ENCODE measurements at places on chromosomes 1 and 21.

DNA sequence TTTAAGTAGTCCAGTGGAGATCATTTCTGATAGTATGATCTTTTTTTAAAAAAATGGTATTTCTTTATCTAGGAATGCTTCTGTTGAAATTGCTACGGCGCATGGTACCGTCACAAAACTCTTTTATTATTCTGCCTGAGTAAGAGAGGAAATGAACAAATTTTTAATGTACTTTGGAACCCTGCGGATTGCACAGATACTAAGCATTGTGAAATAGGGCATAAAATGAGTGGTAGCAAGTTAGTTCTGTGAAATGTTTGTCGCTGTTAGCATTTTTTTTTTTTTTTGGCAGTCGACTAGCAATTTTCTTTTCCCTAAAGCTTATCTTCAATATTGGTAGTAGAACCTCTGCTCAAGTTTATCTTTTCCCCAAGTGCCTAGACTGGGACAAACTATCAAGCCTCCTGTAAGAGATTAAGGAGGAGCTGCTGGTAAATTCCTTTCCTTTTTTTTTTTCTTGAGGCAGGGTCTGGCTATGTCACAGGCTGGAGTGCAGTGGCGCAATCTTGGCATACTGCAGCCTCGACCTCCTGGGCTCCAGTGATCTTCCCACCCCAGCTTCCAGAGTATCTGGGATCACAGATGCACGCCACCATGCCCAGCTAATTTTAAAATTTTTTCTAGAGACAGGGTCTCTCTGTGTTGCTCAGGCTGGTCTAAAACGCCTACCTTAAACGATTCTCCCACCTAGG lies 2.2 kb downstream of the ITSN1 start:
- no peak for DNase-seq

- DNase-seq = no peak
Measured at GRCh38 chr1:154912755-154913154, 23.8 kb downstream of the PMVK start.

- no peak for DNase-seq
Measured at GRCh38 chr1:51285055-51285454, 45.3 kb downstream of the TTC39A start.

GRCh38 chr1:213416461-213417224 lies 365.6 kb downstream of the RPS6KC1 start:
- DNase-seq = no peak

- DNase-seq = no peak
Measured at GRCh38 chr1:243421784-243422183, 165.9 kb downstream of the SDCCAG8 start.

DNA sequence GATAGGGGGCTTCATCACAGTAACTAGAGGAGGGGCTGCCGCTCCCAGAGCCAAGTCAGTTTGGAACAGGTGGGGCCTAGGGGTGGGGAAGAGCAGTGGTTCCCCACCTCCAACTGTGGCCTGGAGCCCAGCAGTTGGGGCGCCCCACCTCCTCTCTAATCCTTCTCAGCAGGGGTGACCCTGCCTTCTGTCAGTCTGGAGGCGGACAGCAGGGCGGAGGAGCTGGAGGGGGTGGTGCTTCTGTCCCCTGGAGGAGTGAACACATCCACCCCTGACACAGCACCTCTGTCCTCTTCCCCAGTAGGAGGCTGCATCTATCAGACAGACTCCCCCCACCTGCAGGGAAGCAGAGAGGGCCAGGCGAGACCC lies 73.8 kb downstream of the MRPL37 start:
- DNase-seq = no peak

DNA sequence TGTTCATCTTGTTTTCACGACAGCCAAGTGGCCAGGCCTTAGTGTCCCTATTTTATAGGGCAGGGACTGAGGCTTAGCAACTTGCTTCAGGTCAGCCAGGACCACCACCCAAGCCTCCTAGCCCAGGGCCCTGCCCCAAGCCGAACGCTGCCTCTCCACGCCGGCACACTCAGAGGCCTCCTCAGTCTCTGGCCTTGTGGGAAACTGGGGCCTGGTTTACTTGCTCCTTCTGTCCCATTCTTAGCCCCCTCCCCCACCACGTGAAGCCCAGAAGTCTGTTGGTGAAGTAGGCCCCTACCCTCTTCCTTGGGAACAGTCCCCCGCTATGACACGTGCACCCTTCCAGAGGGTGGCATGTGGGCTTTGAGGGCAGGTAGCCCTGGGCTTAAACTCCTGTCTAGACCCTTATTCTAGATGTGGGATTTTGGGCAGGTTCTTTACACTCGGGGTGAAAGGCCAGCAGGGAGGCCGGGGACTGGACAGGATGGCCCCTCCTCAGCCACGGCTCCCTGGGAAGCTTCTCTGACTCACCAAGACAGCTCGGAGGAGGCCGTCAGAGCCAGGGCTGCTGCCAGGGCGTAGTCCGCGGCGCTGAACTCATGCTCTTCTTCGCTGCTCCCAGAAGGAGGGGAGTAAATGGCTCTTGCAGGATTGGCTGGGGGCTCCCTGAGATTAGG lies 4.3 kb downstream of the MYOM3 start:
- no peak for DNase-seq

DNA sequence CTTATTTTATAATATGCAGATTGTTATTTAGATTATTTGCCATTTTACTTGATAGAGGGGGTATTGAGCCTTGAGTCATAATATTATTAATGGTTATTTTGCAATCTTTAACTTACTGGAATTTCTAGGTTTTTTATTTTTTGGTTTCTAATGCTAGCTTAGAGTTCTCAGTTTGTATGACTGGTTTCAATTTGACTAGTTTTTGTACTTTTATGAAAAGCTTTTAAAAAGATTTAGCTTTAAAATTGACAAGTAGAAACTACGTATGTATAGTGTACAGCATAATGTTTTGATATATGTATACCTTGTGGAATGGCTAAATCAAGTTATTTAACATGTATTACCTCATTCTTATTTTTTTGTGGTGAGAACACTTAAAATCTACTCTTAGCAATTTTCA lies 41.5 kb downstream of the CEP350 start:
- DNase-seq = no peak

- DNase-seq = no peak
Measured at GRCh38 chr1:60920561-60920960, 161.8 kb upstream of the NFIA start.

- DNase-seq = no peak
Measured at GRCh38 chr1:170445096-170445495, 86.9 kb upstream of the GORAB start.

DNA sequence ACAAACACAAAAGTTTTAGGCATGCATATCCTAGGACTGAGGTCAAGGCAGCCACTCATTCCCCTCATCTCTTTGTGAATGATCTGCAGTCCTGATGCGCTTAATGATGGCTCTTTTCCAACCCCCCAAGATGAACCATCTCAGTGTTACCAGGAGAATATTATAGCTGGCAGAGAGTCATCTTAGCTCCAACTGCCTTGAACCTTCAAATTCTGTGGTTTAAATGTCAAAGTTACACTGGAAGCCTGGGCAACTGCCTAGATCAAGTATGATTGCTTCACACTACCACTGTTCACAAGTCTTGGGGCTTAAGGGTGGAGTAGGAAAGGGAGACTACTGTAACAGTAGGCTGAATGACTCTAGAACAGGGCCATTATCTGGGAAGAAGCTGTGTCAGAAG lies 8.0 kb upstream of the MYBPHL start:
- no peak for DNase-seq

GRCh38 chr1:59482986-59483385 lies 186.1 kb downstream of the FGGY start:
- no peak for DNase-seq

GRCh38 chr1:97834899-97835298 lies 85.9 kb downstream of the DPYD start:
- DNase-seq = no peak

GRCh38 chr1:164969253-164969652 lies 387.3 kb downstream of the LMX1A start:
- no peak for DNase-seq

- no peak for DNase-seq
Measured at GRCh38 chr1:113975211-113975895, 3.9 kb upstream of the OLFML3 start.

GRCh38 chr1:101435831-101436511 lies 199.2 kb downstream of the S1PR1 start:
- DNase-seq = no peak

- no peak for DNase-seq
Measured at GRCh38 chr1:101706366-101706765, 290.4 kb downstream of the OLFM3 start.

DNA sequence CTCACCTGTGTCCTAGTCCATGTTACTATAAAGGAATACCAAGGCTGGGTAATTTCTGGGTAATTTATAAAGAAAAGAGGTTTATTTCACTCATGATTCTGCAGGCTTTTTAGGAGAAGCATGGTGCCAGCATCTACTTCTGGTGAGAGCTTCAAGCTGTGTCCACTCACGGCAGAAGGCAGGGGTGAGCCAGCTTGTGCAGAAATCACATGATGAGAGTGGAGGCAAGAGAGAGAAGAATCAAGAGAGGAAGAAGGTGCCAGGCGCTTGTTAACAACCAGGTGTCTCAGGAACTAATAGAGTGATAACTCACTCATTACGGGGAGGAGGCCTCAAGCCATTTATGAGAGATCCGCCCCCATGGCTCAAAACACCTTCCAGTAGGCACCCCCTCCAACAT lies 67.5 kb upstream of the CD34 start:
- peak; percentile 13 for DNase-seq

DNA sequence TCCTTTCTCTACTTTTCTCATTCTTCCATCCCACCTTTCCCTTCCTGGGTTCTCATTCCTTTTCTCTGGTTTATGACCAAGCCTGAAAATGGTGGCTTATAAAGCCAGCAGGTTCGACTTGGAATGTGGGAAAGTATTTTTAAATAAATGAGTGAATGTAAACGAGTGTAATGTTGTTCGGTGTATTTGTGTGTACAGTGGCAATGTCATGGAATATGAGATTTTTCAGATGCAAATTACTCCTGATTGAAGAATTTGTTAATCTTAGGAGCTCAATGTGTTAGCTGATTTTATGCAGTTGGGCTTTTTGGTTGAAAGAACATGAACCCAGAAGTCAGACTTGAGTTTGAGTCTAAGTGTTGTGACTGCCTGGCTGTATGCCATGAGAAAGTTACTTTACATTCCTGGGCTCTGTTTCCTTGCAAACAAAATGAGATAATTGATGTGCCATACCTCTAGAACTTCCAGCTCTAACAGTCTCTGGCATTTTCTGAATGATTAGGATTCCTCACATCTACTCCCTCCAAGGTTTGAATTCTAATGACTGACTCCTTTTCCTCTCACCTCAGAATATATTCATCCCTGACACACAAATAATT lies 6.6 kb downstream of the SGIP1 start:
- DNase-seq = no peak

DNA sequence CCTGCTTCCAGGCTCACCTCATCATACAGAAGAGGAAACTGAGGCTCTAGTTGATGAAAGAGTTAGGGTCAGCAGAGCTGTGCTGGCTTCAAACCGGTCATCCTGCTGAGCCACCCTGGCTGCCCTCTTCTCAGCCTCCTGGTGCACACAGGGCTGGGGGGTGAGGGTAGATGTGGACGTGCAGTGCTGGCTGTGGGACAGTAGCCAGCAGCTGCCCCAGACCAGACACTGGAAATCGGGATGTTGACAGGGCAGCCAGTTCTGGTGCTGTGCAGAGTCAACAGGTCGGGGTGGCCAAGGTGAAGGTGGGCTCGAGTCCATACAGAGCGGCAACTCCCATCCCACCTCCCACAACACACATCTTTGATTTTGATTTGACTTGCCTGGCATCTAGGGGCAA lies 1.5 kb upstream of the CLCNKA start:
- DNase-seq = no peak

DNA sequence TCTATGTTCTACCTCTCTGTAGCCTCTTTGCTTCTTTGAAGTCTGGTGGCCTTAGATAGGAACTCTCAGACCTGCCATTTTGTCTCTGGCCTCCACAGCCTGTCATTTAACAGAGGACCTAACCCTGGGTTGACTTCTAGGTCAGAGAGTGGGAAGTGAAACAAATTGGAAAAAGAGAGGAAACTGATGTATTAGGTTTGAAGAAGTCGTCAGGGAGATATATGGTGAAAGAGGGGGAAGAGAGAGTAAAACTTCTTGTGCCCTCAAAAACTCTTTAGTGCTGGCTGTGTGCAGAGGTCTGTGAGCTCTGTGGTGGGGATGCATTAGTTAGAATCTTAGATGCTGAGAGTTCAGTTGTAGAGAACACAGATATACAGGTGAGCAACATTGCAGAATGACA lies 30.2 kb upstream of the CD1D start:
- no peak for DNase-seq
